ENCODE measurements at places on chromosomes 6 and 20.

DNA sequence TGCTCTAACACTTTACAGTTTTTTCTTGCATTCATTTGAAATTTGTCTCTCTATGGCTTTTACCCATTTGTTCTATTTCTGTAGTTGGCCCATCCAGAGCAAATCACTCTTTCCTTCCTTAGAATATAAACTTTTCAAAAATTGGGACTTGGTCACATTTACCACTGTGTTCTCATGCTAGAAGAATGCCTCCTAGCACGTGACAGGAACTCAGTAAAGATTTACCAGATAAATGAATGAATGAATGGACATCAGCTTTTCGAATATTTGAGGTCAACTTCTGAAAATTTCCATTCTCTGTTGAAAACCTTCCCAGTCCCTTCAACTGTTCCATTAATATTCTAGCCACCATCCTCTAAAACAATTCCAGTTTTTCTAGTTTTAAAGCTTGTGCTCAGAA is 294.5 kb downstream of the CD83 start:
- DNase-seq: no peak

DNA sequence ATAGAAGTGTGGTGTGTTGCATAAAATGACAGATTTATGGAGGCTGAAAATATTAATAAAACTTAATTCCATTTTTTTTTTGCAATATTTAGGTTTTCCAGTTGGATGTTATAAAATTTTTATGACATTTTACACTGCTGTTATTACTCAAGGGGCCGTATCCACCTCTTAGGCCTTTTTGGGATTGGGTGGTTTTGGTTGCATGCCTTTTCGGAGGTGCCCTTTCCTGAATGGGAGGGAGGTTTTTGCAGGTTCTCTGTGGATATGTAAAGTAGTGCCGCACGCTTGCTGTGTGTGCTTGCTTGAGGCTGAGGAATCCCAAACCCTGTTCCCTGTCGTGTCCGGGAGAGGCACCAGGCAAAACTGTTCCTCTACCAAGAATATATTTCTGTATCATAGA is 6.8 kb downstream of the ARID1B start:
- DNase-seq: no peak

DNA sequence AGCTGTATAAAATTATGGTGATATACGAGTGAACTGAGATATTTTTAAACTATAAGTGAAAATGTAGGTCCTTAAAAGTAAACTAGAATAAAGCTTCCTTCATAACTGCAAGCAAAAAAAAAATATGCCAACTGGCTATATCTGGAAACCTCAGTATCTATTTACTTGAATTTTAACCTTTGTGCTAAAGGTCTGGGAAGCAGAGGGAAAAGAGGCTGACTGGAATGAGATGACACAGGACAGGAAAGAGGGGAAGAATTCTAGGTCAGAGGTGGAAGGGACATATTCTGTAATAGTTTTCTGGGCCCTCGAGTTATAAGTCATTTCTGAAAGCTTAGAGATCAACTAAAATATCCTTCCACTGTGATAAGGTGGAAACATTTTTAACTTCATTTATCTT is 46.8 kb downstream of the AIG1 start:
- DNase-seq: no peak

- no peak for DNase-seq
These were observed 235.2 kb downstream of the LY86 start for GRCh38 chr6:6823568-6824224.

GRCh38 chr6:65999288-65999791 is 292.3 kb upstream of the EYS start:
- DNase-seq: no peak

- no peak for DNase-seq
These were observed 53.5 kb downstream of the KCNQ5 start for GRCh38 chr6:72675396-72675795.

DNA sequence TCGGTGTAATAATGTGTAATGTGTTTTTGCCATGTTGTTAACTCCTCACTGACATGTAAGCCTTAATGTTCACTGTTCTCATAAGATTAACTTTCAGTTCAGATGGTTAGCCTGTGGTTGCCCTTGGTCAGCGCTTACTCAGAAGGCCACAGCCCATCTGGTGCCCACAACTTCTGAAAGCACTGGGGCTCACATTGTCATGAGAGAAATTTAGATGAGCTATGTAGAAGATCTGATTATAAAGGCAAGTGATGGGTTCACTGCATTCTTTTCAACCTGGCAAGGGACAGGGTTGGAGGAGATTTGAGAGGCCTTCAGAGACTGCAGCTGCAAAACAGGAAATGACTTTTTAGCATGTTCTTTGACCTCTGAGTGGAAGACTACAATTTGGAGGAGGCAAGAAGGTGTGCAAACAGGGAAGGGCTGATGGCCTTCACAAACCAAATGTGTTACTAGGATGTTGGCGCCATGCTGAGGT is 242.3 kb upstream of the SUPT3H start:
- no peak for DNase-seq

DNA sequence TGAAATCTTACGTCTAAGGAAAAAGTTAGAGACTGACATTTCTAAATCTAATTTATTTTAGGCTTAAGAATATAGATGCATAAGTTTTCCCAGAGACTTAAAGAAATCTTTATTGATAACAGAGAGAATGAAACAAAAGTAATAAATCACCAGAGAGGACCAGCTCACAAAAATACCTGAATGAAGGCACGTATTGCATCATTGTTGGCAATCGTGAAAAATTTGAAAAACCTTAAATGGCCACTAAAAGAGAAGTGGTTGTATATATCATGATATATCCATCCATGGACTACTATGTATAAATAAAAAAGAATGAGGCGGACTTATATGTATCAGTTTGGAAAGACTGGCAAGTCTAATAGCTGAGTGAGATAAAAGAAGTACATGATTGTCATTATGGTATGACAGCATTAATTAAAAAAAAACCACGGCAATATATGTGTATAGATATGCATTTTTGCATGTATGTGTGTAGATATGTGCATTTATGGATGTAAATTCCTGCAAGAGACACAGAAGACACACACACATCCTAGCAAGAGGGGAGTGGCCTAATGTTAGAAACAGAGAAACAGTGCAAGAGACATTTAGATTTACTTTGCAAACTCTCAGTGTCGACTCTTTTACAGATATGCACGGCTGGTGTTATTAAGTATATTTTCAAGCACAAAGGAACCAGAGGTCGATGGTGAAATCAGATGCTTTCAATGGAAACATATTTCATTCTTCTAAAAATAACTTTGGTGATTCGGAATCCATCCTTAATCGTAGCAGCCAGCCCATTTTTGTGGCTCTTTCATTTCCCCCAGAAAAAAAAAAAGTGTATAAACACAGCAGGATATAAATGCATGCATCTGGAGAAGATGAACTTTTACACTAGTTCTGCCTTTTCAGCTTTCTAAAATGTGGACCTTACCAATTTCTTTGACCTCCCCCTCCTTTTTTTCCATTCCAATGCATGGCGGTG is 156.1 kb upstream of the SALL4 start:
- DNase-seq: no peak
